HCT116 (cell line): ENCODE measurements at places on chromosomes 4 and X. TPM values are rescaled to one million over a fixed set of nuclear protein-coding genes. Genes with fewer than 3 reads are reported as not detected.
A peak's percentile ranks its signal among the peaks of the same experiment; 100 is the strongest.

DNA sequence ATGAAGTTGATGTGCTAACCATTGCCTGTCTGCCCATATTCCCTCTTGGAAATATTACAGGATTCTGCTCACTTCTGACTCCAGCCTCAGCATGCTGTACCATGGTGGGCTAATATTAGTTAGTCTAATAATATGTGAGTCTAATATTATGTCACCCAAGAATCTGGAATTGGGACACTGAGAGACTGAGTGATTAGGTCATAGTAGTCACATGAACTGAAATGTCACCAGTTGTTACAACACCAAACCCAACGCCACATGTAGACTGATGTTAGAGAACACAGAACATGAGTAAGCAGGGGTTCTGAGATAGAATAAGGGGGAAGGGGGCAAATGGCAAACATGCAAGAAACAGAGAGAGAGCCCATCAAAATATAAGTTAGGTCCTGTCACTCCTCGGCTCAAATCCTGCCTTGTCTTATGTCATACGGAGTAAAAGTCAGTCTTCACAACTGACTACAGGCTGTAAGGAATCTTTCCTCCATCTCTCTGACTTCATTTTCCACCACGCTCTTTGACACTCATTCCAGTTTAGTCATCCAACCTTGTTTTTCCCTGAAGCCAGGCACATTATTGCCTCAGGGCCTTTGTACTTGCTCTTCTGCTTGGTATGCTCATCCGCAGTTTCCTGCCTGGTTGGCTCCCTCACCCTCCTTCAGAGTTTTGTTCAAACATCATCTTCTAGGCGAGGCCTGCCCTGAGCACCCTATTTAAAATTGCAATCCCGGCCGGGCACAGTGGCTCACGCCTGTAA is 9.6 kb upstream of the SLAIN2 start:
- no peaks in the 10 kb centered on the region for H3K27me3 ChIP-seq
- DNase-seq, result no peak
- H3K4me3 ChIP-seq, result no peak overlapping the region
- no peak overlapping the region for H3K27ac ChIP-seq
- peaks cover 22% of the 10 kb centered on the region for H3K4me1 ChIP-seq

GRCh38 chr4:79281566-79282359 is 44.1 kb downstream of the NAA11 start:
- H3K4me3 ChIP-seq, result no peak overlapping the region
- no peaks in the 10 kb centered on the region for H3K36me3 ChIP-seq
- no peak for DNase-seq
- H3K27me3 ChIP-seq, result peaks cover 19% of the 10 kb centered on the region; the same call in 1 of the 2 replicates
- no peak overlapping the region for H3K27ac ChIP-seq
- H3K4me1 ChIP-seq, result no peaks in the 10 kb centered on the region

- no peak overlapping the region for H3K27ac ChIP-seq
- no peak for DNase-seq
- peaks cover 6% of the 10 kb centered on the region; the same call in 1 of the 2 replicates for H3K4me1 ChIP-seq
- H3K4me3 ChIP-seq, result no peak overlapping the region
Observed at GRCh38 chr4:86582410-86582809, 11.7 kb upstream of the PTPN13 start.

DNA sequence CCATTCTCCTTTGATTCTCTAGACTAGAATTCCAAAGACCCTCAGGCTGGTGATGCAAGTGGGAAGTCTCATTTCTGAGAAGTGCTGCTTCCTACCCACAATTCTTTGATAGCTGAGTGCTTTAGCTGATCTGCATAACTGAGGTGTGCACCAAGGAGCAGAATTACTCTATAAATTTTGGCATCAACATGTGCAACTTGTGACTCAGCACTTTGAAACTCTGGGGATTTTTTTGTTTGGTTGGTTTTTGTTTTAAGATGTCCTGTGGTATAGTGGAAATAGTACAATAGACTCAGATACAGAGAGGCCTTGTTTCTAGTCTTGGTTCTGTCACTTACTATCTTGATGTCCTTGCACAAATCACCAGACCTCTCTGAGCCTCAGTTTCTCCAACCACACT is 148.4 kb downstream of the AR start:
- no peak overlapping the region for H3K27ac ChIP-seq
- H3K36me3 ChIP-seq, result no peaks in the 10 kb centered on the region
- no peaks in the 10 kb centered on the region for H3K4me1 ChIP-seq
- no peak overlapping the region for H3K4me3 ChIP-seq
- DNase-seq, result no peak

DNA sequence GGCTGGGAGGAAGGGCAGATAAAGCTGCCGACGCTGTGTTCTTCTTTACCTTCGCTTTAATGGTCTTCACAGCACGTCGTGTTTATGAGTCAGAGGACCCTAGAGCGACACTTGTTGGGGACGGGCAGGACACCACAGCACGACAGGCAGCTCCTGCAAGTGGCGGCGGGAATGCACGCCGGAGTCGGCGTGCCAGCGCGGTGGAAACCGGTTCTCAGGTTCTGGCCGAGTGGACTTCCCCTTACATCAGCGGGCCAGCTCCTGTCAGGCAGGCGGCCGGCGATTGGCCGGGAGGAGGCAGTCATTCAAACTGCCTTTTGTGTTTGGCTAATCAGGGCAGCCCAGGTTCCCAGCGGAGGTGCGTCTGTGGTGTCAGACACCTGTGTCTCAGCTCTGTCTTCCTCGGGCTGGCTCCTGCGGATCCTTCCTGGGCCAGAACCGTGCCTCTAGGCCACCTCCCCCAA is 150.9 kb downstream of the SHROOM3 start:
- H3K36me3 ChIP-seq, result no peaks in the 10 kb centered on the region
- peaks cover 47% of the 10 kb centered on the region for H3K4me1 ChIP-seq
- H3K27ac ChIP-seq, result no peak overlapping the region
- peak; percentile 81 for DNase-seq

- H3K27me3 ChIP-seq, result no peaks in the 10 kb centered on the region
- no peak overlapping the region for H3K27ac ChIP-seq
Observed at GRCh38 chr4:52619591-52619931, 39.5 kb downstream of the USP46 start.

- no peak for DNase-seq
- H3K4me1 ChIP-seq, result no peaks in the 10 kb centered on the region
- no peak overlapping the region for H3K4me3 ChIP-seq
- no peaks in the 10 kb centered on the region for H3K27me3 ChIP-seq
Observed at GRCh38 chr4:176838601-176839433, 46.1 kb upstream of the VEGFC start.

DNA sequence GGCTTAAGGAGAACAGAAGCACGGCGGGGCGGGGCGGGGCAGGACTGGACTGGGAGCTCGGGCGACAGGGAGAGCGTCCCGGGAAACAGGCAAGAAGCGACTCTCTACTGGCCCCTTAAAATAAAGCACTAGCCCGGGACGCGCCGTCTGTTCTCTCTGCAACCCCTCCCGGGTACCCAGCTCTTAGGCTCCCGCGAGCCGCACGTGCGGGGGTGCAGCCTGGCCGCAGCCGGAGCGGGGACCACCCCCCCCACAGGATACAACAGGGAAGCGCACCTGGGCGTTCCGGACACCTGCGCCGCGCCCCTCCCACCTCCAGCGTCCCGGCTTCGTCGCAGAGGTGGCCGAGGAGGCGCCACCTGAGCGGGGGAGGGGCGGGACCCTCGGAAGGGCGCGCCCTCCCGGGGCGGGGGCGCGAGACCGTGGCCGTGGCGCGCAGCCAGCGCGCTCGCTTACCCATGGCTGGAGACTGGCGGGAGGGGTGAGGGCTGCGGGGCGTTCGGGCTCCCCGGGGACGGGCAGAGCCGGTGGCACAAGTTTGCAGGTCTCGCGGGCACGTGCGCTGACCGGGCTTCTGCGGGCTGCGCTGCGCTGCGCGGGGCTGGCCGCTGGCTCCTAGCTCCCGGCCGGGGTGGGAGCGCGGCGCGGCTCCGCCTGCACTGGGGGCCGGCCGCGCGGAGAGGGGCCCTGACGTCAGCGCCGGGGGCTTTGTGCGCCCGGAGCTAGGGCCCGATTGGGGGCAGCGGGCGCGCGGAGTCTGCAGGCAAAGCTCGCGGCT is 91.5 kb downstream of the GEMIN8 start:
- no peak for DNase-seq
- H3K36me3 ChIP-seq, result no peaks in the 10 kb centered on the region
- H3K27me3 ChIP-seq, result no peaks in the 10 kb centered on the region
- H3K4me3 ChIP-seq, result peak overlapping the region; percentile 41
- no peak overlapping the region for H3K27ac ChIP-seq

DNA sequence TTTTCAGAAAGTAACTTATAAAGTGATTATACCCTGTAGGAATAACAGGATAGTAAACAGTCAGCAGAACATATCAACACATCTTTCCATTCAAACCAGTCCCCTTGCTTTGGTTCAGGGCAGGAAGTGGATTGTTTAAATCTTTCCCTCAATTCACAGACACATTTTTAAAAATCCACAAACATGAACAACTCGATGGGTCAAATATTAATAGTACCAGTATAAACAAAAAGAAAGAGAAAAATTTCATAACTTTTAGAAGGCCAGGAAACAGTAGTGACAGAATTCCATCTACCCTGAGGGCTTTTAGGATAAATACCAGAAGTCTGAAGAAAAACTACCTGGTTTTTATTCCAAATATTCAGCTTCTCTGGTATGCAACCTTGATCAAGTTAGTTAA is 1072.8 kb upstream of the PABPC4L start:
- no peak overlapping the region for H3K4me3 ChIP-seq
- H3K36me3 ChIP-seq, result no peaks in the 10 kb centered on the region
- H3K4me1 ChIP-seq, result no peaks in the 10 kb centered on the region
- H3K27me3 ChIP-seq, result no peaks in the 10 kb centered on the region
- H3K27ac ChIP-seq, result no peak overlapping the region

Gene COX7B2
- not detected for total RNA-seq

Gene KLHL4
- total RNA-seq, result 0.10 TPM

- H3K4me1 ChIP-seq, result peaks cover 6% of the 10 kb centered on the region; the same call in 1 of the 2 replicates
- no peaks in the 10 kb centered on the region for H3K27me3 ChIP-seq
- H3K27ac ChIP-seq, result no peak overlapping the region
- no peak overlapping the region for H3K4me3 ChIP-seq
- no peak for DNase-seq
- no peaks in the 10 kb centered on the region for H3K36me3 ChIP-seq
Observed at GRCh38 chr4:183635741-183636140, 23.2 kb downstream of the RWDD4 start.

Gene ASMTL
- 59.6 TPM for total RNA-seq

DNA sequence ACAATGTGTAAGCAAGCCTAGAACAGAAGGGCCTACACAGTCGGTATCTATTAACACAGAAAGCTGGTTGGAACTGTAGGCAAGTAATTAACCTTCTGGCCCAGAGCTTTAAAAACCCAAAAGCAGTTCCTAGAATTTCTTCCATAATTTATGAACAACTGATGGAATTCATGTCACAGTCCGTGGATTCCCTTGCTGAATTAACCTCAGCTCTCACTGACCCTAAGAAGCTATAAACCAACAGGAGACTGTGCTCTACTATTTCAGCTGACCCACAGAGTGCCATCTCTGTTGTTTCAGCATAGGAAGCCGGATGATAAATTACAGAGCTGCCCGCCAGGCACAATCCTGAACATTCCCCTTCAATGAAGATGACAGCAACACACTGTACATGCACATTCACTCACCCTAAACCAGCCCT is 157.3 kb downstream of the PRDM5 start:
- no peaks in the 10 kb centered on the region for H3K36me3 ChIP-seq
- H3K27ac ChIP-seq, result no peak overlapping the region
- H3K4me3 ChIP-seq, result no peak overlapping the region
- peaks cover 5% of the 10 kb centered on the region; the same call in 1 of the 2 replicates for H3K4me1 ChIP-seq

Gene GLOD5
- total RNA-seq, result not detected

DNA sequence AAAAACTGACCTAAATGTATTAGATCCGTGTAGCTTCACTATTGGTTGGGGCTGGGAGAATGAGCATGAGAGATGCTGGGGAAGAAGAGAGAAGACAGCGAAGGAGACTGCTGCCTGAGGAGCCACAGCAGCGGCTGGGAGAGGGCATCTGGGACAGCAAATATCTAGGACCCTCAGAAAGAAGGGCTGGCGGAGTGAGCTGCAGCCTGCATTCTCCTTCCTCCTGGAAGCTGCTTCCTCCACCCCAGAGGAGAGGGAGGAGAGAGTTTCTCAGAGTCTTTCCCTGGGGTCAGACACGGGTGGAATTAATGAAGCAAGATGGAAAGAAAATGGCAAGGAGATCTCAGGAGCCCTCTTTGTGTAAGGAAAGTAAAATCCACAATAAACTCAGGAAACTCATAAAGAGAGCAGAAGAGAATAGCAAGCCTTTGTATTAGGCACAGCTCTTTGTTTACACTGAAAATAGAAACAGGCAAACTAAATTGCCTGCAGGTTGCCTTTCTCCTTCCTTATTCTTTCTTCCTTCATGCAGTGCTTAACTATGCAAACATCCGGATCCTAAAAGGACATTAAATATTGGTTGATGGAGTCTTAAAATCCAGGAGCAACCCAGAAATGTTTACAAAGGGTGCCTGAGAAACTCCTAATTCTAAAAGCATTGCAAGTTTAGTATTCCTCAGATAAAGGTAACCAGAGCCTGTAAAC is 130.3 kb upstream of the GALNT7 start:
- H3K27me3 ChIP-seq, result no peaks in the 10 kb centered on the region
- no peaks in the 10 kb centered on the region for H3K36me3 ChIP-seq
- no peak for DNase-seq
- no peak overlapping the region for H3K27ac ChIP-seq
- no peaks in the 10 kb centered on the region for H3K4me1 ChIP-seq
- H3K4me3 ChIP-seq, result no peak overlapping the region

GRCh38 chr4:172155838-172156345 is 342.7 kb downstream of the GALNTL6 start:
- H3K36me3 ChIP-seq, result no peaks in the 10 kb centered on the region
- no peak overlapping the region for H3K27ac ChIP-seq
- DNase-seq, result no peak
- H3K27me3 ChIP-seq, result no peaks in the 10 kb centered on the region

DNA sequence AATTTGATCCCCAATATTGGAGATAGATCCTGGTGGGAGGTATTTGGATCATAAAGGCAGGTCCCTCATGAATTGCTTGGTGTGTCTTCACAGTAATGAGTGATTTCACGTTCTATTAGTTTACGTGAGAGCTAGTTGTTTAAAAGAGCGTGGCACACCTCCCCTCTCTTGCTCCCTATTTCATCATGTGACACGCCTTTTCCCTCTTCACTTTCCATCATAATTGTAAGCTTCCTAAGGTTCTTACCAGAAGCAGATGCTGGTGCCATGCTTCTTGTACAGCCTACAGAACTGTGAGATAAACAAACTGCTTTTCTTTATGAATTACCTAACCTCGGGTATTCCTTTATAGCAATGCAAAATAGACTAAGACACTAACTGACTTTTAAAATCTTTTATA is 34.0 kb upstream of the FMR1 start:
- H3K4me1 ChIP-seq, result no peaks in the 10 kb centered on the region
- H3K36me3 ChIP-seq, result no peaks in the 10 kb centered on the region
- no peak overlapping the region for H3K27ac ChIP-seq
- H3K27me3 ChIP-seq, result no peaks in the 10 kb centered on the region
- no peak overlapping the region for H3K4me3 ChIP-seq

- no peaks in the 10 kb centered on the region for H3K4me1 ChIP-seq
- no peak for DNase-seq
- H3K36me3 ChIP-seq, result no peaks in the 10 kb centered on the region
- H3K27ac ChIP-seq, result no peak overlapping the region
- no peak overlapping the region for H3K4me3 ChIP-seq
Observed at GRCh38 chr4:59597536-59598329, 1602.4 kb upstream of the ADGRL3 start.

Gene CC2D2A
- 13.0 TPM for total RNA-seq
